Stimulated activated CD4-positive, alpha-beta T cell treated with anti-CD3 and anti-CD28 coated beads, TNF-alpha, amount 100 ng/mL, for 24 hours (primary cell): ENCODE measurements at places on chromosomes 3 and 15.
A peak's percentile ranks its signal among the peaks of the same experiment; 100 is the strongest.

DNA sequence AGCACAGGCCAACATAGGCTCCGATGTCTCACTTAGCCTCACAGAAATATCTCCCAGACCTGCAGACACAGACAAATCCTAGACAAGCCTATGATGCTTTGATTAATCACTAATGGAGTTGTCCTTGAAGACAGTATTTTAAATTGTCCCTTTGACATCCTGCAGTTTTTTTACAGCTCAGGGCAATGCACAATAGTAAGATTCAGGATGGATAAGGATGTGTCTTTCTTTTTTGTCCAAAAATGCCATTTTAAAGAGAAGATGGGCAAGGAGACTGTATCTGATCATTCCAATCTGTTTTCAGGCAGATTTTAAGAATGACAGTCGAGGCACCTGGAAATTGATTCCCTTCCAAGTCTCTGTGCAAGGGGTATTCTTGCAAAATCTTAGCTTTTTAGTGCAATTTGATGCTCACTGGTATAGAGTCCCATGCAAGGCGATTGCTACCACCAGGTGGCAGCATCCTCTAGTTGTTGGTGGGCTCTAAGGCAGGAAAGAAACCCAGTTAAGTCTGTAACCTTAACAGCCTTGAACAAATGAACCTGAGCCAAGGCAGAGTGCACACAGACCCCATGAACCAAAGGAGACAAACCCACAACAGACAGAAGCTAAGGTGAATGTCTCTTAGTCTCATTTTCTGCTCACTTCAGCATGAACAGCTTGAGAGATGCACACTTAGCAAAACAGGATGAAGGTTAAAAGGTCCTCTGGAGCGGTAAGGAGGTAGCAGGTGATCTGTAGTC, 51.2 kb upstream of the MINAR1 start:
- peak; percentile 74 for DNase-seq

DNA sequence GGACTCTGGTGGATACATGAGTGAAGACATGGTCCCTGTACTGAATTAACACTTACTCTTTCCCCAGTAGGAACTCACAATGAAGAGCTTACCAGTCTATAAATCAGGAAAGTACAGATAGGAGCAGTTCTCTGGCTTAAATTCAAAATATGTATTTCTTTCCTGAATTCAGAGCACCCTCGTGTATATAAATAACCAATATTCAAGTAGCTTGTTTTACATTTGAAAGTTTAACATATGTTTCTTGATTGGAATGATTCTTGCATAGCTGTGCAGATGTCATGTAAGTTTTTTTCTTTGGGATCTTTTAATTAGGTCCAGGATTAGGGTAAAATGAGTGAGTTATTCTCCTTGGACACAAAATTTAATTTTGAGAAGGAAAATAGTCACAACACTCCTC, 14.8 kb upstream of the TMPRSS7 start:
- DNase-seq, result no peak

DNA sequence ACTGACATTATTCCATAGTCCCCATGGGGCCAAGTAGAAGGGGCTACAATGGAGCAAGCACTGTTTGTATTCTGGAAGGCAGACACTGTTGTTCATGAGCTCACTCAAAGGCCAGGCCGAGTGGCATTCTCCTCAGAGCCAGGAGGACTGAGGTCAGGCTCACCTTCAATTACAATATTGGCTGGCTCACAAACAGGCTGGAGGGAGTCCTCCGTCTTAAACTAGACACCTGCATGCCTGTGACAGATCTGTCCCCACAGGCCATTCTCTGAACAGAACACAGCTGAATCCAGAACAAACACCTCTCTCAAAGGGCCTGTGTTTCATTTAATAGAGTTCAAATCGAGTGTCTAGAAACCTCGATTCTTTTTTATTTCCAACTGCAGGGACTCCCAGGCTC, 347.4 kb upstream of the PPP2R3A start:
- no peak for DNase-seq

DNA sequence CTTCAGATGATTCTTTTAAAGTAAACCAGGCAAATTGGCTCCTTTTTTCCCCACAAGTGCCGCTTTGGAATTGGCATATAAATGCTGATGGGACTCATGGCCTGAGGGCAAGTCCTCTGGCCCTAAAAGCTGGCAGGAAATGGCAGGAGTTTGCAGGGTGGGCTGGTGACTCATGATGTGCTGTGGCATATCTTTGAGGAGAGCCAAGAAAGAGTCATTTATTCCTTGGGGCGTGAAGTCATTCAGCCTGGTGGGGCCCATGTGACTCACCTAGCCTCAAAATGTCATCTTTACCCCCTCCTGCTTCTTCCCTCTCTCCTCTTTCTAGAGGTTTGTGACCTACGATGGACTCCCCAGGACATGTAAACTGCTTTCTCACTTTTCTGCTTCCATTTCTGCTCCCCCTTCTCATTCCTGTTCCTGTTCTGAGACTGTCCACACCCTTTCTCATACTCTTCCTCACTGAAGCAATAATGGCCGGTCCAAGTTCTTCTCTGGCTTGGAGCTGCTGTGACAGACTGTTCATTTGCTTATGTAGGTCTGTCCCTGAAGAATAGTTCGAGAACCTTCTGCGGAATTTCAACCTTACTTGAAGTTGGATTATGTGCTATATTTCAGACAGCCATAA, 326.1 kb downstream of the SATB1 start:
- peak; percentile 15 for DNase-seq

DNA sequence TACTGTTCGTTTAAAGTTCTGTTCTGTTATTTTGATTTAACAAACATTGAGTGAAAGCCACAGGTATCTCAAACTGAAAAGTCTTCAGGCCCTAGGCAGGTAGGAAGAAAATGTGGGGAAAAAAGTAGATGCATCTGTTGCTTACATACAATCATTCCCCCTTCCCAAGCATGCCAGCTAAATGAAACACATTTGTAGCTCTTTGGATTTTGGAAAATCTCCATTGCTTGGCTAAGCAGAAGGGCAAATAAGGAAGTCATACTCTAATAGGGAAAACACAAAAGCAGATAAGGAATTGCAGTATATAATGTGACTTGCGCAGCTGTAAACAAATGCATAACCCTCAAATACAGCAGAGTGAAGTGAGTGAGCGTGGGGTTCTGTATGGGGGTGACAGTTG, 375.9 kb downstream of the FGF12 start:
- no peak for DNase-seq

- DNase-seq, result no peak
Observed at GRCh38 chr3:129107793-129108192, 13.8 kb downstream of the RAB43 start.

DNA sequence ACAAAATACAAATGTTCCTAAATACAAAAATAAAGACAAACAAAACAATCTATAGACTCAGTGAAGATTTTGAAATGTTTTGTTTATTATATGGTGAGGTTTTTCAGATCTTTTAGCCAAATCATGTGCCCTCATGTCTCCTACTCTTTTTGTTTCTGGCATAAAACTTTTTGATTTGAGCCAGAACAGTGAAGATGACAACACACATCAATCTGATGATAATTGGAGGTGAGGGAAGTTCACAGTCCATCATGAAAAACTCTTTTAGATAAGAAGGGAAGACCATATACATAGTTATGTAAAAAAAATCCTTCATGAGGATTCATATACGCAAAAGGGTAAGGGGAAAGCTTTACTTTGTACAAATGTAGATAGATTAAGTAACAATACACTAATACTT, 75.1 kb upstream of the OSBPL11 start:
- DNase-seq, result no peak

- DNase-seq, result no peak
Observed at GRCh38 chr3:182967218-182968204, 12.8 kb downstream of the DCUN1D1 start.

- no peak for DNase-seq
Observed at GRCh38 chr3:76479161-76479650, 560.7 kb upstream of the ROBO2 start.

- no peak for DNase-seq
Observed at GRCh38 chr15:29988701-29989100, 94.1 kb upstream of the GOLGA8J start.

DNA sequence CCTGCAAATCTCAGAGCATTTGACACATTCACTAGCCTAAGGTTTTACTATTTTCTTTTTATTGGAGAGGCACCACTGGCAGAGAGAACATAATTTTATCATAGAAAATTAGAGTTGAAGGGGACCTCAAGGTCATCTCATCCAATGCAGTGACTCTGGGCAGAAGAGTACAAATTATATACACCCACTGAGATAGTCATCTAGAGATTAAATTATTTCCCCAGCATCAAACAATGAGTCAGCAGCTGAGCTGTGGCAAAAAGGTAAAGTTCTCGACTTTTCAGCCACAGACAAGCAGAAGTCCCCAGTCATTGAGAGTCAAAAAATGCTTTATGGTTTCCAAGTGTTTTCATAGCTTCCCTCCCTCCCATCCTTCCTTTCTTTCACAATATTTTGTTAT, 39.3 kb upstream of the SEMA6D start:
- DNase-seq, result no peak

- no peak for DNase-seq
Observed at GRCh38 chr15:63211549-63211948, 22.1 kb downstream of the RAB8B start.

DNA sequence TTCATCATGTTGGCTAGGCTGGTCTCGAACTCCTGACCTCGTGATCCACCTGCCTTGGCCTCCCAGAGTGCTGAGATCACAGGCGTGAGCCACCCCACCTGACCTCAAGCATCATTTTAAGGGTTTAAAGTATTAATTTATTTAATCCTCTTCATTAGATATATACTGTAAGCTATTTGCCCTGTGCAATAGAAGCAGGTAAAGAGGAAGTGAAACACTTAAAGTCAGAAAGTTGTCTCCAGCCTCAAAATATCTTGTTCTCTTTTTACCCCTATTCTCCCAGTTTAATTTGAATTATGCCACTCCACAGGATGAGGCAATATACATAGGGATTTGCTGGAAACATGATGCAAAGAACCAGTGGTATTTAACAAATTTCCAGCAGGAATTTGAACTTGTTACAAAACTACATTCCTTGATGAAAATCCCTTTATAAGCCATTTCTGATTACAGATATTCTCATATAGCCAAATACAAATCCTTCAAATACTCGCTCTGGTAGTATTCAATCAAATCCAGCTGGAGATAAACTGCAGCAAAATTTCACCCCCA, 2.0 kb downstream of the NDUFB5 start:
- no peak for DNase-seq

GRCh38 chr3:58874248-58874741, 175.5 kb downstream of the CFAP20DC start:
- no peak for DNase-seq

GRCh38 chr3:184679056-184679816, 32.6 kb downstream of the MAGEF1 start:
- DNase-seq, result no peak

- no peak for DNase-seq
Observed at GRCh38 chr3:46471371-46471914, 6.7 kb upstream of the LTF start.

GRCh38 chr3:157093096-157093495, 66.9 kb downstream of the CCNL1 start:
- DNase-seq, result no peak

- DNase-seq, result no peak
Observed at GRCh38 chr3:31546162-31546561, 13.4 kb downstream of the STT3B start.

DNA sequence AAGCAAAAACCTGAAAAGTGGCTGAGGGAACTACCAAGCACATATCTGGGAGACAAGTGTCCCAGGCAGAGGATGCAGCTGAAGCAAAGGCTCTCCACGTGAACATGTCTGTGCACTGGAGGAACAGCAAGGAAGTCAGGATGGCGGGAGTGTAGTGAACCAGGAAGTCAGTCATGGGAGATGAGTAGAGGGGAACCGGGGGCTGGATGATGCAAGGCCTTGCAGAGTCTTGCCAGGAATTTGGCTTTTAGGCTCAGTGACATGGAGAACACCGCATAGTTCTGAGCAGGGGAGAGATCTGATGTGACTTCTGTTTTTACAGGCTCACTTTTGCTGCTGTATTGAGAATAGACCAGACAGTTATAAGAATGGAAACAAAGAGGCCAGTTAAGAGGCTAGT, 19.0 kb downstream of the C2CD4A start:
- no peak for DNase-seq

DNA sequence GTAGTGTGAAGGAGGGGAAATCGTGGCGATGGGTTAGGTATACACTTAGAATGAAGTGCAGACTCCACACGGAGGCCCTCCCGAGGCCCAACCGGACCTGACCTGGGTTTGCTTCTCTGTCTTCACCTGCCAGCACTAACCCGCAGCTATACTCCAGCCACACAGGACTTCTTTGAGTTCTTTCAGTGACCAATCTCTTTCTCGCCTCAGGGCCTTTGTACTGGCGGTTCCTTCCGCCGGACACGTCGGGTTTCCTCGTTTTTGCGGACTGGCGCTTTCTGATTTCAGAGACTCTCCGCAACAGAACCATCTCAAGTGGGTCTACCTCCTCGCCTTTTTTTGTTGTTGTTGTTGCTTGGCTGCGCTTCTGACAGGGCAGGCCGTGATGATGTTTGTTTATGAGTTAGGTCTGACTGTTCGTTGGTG, at the start of gene NEIL1:
NEIL1 (plus strand) TSS at position 244 of the 426 bp plus-strand sequence. CDS start 1,867 bp downstream, outside the sequence.
- no peak for DNase-seq

GRCh38 chr15:92811148-92811913, 88.8 kb upstream of the CHD2 start:
- DNase-seq, result no peak

GRCh38 chr3:101780661-101781060, 1.6 kb downstream of the NXPE3 start:
- DNase-seq, result no peak

GRCh38 chr3:160296591-160296990, 71.4 kb downstream of the C3orf80 start:
- DNase-seq, result no peak

GRCh38 chr3:19945969-19946831, 697 bp upstream of the RAB5A start:
- DNase-seq, result no peak

DNA sequence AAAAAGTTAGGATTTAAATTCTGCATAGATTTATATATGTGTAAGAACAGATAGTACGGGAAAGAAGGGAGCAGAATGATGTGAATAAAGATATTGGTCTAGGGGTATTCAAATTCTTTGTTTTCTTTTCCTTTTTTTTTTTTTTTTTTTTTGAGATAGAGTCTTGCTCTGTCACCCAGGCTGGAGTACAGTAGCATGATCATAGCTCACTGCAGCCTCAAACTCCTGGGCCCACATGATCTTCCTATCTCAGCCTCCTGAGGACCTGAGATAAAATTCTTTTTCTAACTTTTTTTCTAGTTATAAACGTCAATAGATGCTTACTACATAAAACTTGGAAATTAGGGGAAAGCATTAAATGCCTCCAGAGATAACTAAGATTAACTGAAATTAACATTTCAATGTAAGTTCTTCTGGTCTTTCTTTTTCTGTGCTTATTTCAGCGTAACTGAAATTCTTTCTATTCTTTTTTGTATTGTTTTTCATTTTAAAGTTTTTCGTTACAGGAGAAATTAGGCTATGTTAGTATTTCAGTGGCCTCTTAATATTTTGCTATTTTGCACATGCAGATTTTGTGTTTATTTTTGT, 29.2 kb downstream of the UBE2Q2 start:
- no peak for DNase-seq

DNA sequence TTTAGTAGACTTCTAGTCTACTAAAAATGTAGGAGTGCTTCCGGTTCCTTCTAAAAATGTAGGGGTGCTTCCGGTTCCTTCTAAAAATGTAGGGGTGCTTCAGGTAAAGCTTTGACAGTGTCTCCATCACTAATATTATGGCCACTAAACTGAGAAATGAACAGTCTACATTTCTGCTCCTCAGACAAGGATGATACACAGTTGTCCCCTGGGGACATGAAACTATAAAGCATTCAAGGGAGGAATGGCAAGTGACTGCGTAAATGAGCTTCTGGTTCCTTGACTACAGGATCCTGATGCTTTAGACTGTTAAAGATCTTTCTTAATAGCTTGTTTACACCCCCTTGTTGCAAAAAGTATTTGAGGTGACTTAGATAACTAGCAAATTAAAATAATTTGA, 53.9 kb upstream of the SLC9A9 start:
- DNase-seq, result no peak

GRCh38 chr3:149604125-149604875, 53.5 kb downstream of the WWTR1 start:
- no peak for DNase-seq
